Endothelial cell (in vitro differentiated cells): ENCODE measurements at places on chromosomes 7 and 10. TPM values are rescaled to one million over a fixed set of nuclear protein-coding genes. Genes with fewer than 3 reads are reported as not detected.

GRCh38 chr7:28592861-28593260, 180.5 kb downstream of the CREB5 start:
- peaks cover 10% of the 10 kb centered on the region for H3K4me1 ChIP-seq
- no peak overlapping the region for H3K27ac ChIP-seq
- H3K27me3 ChIP-seq = no peaks in the 10 kb centered on the region
- H3K4me3 ChIP-seq = no peak overlapping the region
- no peaks in the 10 kb centered on the region for H3K36me3 ChIP-seq

DNA sequence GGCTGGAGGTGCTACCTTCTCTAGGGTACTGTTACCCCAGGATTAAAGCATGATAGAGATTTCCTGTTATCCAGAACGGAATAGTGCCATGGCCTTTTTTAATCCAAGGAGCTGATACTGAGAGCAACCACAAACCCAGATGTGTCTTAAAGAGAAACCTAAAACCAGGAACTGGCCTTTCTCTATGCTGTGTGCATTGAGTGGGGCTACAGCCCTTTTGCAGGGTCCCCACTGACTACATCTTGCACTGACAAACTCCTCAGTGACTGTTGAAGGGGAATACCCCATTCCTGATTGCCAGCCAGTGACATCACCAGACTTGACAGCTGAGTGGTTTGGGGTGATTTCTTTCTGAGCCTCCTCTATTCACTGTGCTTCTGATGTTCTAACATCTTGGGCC, 81.9 kb upstream of the CAPZA2 start:
- H3K27ac ChIP-seq = no peak overlapping the region
- H3K4me1 ChIP-seq = peaks cover 6% of the 10 kb centered on the region
- no peak overlapping the region for H3K4me3 ChIP-seq
- peaks cover 14% of the 10 kb centered on the region for H3K36me3 ChIP-seq
- no peak for DNase-seq

Gene NEUROD6
- not detected for total RNA-seq

DNA sequence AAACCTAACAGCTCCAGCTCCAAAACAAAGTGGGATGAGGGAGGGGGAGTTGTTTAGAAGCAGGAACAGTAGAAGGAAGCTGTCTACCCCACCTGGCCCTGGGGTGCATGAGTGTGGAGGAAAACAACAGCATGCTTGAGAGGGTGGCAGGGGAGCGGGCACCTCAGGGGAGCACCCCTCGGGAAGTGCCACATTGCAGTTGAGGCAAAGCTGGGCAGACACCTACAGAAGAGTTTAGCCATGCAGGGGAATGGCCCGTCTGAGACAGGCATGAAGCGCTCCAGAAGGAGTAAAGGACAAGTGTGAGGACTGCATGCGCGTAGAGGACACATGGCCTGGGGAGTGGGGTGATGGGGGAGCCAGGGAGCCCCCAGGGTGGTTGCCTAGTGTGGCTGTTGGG, 18.1 kb downstream of the CHAT start:
- DNase-seq = no peak
- H3K27me3 ChIP-seq = peaks cover 2% of the 10 kb centered on the region
- no peak overlapping the region for H3K27ac ChIP-seq
- no peaks in the 10 kb centered on the region for H3K36me3 ChIP-seq
- H3K4me1 ChIP-seq = peaks cover 2% of the 10 kb centered on the region

Gene CNPY1
- total RNA-seq = not detected

Gene HTRA1
- total RNA-seq = 72.3 TPM

DNA sequence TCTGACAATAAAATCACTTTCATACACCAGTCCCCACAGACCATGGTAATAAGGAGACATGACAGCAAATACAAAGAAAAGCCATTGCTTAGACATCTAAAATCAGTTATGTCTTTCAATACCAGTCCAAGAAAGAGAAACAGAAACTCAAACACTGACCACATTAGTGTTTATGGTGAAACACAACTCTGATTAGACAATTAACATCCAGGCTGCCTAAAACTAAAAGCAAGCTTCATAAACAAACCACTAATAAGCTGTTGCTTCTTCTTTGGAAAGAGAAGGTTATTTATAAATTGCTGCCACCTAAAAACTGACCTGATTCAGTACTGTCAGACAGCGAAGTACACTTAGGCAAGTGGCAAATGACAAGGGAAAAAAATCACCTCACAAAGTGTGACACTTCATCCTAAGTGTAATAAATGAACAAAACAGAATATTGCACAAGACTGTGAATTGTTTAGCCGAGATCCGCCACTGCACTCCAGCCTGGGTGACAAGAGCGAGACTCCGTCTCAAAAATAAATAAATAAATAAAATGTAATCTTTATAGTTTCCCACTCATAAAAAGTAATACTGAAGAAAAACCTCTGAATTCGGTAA, 277.4 kb downstream of the PARD3 start:
- peaks cover 3% of the 10 kb centered on the region for H3K4me1 ChIP-seq
- H3K27me3 ChIP-seq = no peaks in the 10 kb centered on the region
- no peaks in the 10 kb centered on the region for H3K36me3 ChIP-seq
- H3K27ac ChIP-seq = no peak overlapping the region
- no peak for DNase-seq

DNA sequence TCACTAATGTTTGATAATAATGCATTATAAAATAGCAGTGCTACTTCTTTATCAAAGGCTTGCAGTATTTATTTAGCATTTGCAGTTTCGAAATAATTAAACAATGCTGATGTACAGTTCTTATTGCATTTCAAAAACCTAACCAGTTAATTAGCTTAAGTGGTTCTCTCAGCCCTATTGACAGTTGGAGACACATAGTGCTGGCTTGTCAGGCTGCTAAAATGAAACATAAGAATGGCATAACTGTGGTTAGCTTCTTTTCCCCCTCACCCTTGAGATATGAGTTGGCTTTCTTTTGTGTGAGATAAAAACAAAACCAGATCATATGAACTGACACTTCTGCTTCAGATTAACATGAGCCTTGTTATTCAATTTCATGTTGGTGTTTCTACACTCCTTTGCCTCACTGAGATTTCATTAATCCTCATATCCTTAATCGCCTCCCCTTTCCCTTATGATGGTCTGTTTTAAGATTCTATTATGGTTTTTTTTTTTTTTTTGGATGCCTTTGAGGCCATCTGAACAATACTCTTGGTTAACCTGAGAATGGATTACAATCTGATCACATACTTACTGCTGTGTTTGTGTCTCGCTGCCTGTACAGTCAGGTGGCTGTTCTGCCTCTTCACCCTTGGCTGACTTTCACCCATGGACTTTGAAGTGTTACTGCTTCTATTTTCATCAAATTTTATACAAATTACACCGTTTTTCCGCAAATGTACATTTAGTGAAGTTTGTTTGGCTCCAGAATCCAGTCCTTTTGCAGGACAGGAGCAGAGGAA, 108.0 kb downstream of the SDK1 start:
- H3K36me3 ChIP-seq = no peaks in the 10 kb centered on the region
- DNase-seq = no peak
- no peak overlapping the region for H3K4me3 ChIP-seq
- no peak overlapping the region for H3K27ac ChIP-seq

GRCh38 chr10:81569488-81569887, 305.5 kb upstream of the NRG3 start:
- H3K27ac ChIP-seq = no peak overlapping the region
- H3K4me1 ChIP-seq = no peaks in the 10 kb centered on the region
- no peaks in the 10 kb centered on the region for H3K36me3 ChIP-seq
- no peak overlapping the region for H3K4me3 ChIP-seq

GRCh38 chr10:84310470-84310869, 17.9 kb upstream of the CCSER2 start:
- H3K4me3 ChIP-seq = no peak overlapping the region
- DNase-seq = no peak
- no peak overlapping the region for H3K27ac ChIP-seq
- H3K36me3 ChIP-seq = no peaks in the 10 kb centered on the region
- H3K4me1 ChIP-seq = peaks cover 23% of the 10 kb centered on the region

DNA sequence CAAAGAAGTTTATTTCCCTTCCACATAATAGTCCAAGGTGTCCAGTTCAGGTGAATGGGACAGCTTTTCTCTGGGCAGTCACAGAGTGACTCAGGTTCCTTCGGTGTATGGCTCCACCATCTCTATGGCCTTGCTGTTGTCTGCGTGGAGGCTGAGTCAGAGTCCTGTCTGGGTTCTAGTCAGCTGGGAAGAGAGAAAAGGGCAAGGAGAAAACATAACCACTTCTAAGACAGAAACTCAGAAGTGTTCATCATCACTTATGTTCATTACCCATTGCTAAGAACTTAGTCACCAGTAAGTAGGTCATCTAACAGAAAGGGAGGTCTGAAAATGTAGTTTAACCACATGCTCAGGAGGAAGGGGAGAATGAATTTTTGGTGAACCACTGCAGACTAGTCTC, 32.4 kb upstream of the CCDC7 start:
- H3K27ac ChIP-seq = no peak overlapping the region
- DNase-seq = no peak
- H3K36me3 ChIP-seq = no peaks in the 10 kb centered on the region
- peaks cover under 1% of the 10 kb centered on the region for H3K27me3 ChIP-seq
- H3K4me1 ChIP-seq = peaks cover 10% of the 10 kb centered on the region

DNA sequence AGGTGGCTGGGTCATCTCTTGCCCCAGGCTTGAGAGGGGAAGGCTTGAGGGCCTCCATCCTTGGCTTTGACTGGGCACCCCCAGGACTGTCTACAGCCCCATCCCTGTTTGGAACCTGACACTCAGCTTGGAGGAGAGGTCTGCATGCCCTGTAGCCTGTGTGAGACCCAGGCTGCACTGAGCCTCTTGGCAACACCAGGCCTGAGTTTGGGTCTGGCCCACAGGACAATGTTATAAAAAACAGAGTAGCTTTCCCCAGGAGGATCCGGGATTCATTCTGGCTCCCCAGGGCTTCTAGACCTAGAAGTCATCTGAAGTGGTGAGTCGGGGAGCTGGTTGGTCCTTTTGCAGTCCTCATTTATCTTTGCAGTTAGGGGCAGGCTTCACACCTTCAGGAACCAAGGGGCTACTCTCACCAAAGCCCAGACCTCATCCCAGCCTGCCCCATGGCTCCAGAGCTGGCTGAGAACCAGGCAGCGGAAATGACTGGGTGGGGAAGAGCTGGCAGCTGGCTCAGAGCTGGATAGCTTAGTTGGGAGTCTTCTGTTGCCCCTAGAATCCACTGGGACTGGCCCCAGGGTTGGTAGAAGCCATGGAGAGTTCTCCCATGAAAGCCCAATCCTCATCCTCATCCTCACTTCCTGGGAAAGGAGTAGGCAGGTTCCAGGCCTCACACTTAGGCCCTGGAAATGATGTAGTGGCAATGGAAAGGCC, 68.8 kb downstream of the ADCYAP1R1 start:
- no peak overlapping the region for H3K4me3 ChIP-seq
- H3K4me1 ChIP-seq = peaks cover 8% of the 10 kb centered on the region
- no peak overlapping the region for H3K27ac ChIP-seq
- DNase-seq = no peak
- H3K36me3 ChIP-seq = no peaks in the 10 kb centered on the region
- peaks cover 3% of the 10 kb centered on the region for H3K27me3 ChIP-seq

Gene HNRNPH3
- total RNA-seq = 124 TPM

DNA sequence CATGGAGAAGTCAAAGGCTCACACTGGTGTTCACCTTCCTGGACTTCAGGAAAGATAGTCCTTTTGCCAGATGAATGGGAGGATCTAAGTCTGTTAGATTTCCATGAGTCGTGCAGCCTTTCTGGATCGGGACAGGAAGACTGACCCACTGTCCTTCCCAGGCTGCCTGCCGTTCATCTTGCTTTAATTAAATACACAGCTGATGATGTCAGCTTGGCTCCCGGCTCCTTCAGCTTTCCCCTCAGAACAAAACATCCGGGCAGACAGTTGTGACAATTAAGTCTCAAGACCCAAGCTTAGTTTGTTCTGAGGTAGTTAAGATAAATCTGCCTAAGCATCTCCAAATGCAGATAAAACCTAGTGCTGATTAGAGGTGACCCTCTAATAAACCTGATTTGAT, 58.6 kb downstream of the AUTS2 start:
- no peak overlapping the region for H3K4me3 ChIP-seq
- H3K36me3 ChIP-seq = peaks cover 7% of the 10 kb centered on the region
- H3K4me1 ChIP-seq = peaks cover 67% of the 10 kb centered on the region
- DNase-seq = no peak

DNA sequence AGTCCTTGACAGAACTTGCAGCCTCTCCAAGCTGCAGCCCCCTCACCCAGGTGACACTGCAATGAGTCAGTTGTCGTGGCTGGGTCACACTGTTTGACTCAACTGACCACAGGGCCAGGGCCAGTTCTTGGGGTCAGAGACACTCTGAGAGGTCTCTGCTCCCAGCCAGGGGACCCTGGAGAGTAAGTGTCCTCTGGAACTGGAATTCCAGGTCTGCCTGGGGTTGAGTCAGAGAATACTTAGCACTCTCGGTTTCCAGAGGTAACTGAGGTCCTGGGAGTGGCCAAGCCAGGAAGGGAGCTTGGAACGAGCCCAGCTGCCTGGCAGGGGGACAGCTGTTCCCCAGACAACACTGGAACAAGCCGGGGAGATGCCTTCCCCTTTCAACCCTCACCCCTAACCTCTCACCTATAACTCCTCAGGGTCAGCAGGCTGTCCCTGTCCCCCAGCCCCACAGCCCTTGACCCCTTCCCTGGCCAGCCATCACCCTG, 2.2 kb upstream of the MYL10 start:
- no peak for DNase-seq
- no peaks in the 10 kb centered on the region for H3K36me3 ChIP-seq
- no peaks in the 10 kb centered on the region for H3K4me1 ChIP-seq
- no peak overlapping the region for H3K27ac ChIP-seq
- H3K4me3 ChIP-seq = no peak overlapping the region
- H3K27me3 ChIP-seq = peaks cover 4% of the 10 kb centered on the region

DNA sequence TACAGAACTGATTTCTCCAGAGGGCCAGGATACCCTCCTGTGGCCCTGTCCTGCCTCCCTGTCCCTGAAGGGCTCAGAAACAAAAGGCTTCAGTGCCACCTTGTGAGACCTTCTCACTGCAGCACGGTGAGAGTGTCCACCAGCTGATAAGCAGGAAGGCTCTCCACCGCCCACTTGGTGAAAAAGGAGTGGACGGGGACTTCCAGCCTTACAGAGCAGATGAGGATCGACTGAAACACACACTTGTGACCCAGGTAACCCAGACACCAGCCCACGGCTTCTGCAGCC, 330.1 kb downstream of the GRID1 start:
- H3K27me3 ChIP-seq = no peaks in the 10 kb centered on the region
- H3K4me1 ChIP-seq = no peaks in the 10 kb centered on the region
- H3K27ac ChIP-seq = no peak overlapping the region
- DNase-seq = no peak
- H3K4me3 ChIP-seq = no peak overlapping the region

DNA sequence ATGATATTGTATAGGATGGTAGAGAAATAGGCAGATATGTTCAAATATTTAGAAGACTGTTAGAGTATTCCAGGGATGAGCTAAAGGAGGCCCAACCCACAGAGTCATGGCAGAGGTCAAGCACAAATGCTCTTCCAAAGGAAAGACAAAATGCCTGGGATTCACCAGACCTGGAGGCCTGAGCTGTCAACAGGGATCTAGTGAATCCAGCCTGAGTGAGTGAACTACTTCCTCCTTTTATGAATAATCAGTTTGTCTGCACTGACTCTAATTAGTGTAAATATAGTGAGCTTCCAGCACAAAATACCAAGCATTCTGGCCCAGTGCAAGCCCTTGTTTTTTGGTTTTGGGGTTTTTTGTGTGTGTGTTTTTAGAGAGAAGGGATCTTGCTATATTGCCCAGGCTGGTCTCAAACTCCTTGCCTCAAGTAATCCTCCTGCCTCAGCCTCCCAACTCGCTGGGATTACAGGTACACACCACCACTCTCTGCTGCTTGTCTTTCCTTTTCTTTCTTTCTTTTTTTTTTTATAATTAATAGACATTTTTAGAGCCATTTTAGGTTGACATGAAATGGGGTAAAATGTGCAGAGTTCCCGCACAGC, 244.4 kb downstream of the SKIDA1 start:
- no peak for DNase-seq
- H3K36me3 ChIP-seq = no peaks in the 10 kb centered on the region
- no peak overlapping the region for H3K27ac ChIP-seq
- H3K4me1 ChIP-seq = peaks cover 4% of the 10 kb centered on the region

Gene SCIN
- total RNA-seq = 8.2 TPM

Gene ZPBP
- not detected for total RNA-seq

Gene AGAP6
- total RNA-seq = 17.2 TPM

Gene OR13A1
- not detected for total RNA-seq
